ENCODE measurements at places on chromosomes 4 and X.

DNA sequence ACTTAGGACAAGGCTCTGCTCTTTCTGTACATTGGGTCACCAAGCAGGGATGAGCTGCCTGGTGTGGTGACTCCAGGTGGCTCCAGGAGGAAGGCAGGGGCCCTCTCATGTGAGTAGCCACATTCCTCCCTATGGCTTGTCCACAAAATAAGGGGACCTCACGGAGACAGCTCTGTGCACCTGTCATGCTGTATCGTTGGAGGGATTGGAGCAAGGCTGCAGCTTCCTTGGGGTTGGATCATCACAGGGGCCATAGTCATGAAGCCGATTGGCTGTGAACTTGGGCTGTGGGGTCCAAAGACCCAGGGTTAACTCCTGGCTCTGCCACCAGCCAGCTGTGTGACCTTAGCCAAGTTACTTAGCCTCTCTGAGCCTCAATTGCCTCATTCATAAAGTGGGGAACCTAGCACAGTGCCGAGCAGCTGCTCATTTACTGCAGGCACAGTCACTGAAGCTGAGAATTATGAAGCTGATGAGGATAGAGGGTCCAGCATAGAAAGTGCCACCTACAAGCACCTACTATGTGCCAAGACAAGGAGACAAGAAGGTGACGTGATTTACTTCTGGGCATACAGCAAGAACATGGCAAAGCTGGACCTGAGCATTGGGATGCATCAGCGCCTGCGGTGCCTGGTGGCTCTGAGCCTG, 11.8 kb upstream of the KIAA0232 start:
- DNase-seq = no peak

- no peak for DNase-seq
These were observed 167.8 kb upstream of the PPP3CA start for GRCh38 chr4:101515099-101515498.

DNA sequence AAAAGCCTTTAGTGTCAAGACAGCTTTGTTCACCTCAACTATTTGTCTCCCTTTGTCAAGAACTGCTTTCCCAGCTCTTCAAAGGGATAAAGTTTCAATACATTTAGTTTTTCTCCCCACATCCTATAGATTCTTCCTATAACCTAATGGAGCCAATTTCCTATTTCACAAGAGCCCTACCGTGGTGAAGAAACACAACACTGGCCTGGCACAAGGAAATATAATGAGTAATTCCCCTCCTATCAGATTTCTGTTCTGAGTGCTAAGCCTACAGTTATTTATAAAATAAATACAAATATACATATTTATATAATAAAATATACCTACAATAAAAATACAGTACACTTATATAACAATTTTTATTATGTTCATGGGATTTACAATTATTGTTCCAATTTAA, 89.9 kb downstream of the SHISA3 start:
- DNase-seq = no peak

GRCh38 chr4:69576251-69576877, 63.1 kb downstream of the UGT2A2 start:
- DNase-seq = no peak

DNA sequence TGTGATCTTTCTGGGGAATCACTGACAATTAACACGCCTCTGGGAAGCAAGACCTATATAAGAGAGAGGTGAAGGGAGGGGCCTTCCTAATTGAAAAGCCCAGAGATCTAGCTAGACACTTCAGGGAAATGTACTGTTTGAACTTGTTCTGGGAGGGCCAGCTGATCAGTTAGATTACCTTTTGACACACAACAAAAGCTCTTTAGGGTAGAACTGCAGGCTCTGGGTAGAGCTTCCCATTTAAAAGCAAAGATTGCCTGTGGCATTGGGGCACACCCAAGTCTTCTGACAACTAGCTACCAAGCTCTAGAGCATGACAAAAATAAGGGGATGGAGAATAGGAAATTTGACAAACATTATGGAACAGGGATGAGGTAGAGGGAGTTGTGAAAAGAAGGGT, 26.3 kb downstream of the AREG start:
- DNase-seq = no peak

GRCh38 chrX:8274170-8274569, 103.1 kb upstream of the VCX2 start:
- DNase-seq = no peak

GRCh38 chrX:32525234-32525633, 686.1 kb downstream of the DMD start:
- DNase-seq = no peak

- no peak for DNase-seq
These were observed 353.3 kb upstream of the EMCN start for GRCh38 chr4:100870940-100871772.

Measured in suppressor macrophage treated with lipopolysaccharide for 4 hours (primary cell).